GM12865 (cell line): ENCODE measurements at places on chromosomes 5 and 9.

DNA sequence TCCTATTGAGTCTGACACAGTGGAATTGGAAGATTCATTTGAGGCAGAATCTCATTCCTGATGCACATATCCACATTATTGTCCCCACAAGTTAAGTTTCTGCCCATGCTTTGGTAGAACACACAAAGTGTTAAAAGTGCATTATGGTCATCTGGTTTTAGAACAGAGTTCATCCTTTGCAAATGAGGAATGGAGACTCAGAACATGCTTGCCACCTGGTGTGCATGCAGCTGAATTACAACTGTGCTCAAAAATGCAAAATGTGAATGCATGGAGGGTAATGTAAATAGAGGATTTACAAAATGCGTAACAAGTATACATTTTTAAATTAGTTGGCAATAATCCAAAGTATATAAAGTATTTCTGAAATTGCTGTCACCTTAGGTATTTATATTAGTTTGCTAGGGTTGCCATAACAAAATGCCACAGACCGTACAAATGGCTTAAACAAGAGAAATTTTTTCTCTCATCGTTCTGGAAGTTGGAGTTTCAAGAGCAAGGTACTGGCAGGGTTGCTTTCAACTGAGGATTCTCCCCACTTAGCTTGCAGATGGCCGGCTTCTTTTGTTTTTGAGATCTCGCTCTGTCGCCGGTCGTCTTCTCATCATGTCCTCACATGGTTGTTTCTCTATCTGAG is 671.1 kb downstream of the TAF11L14 start:
- DNase-seq: peak; percentile 35

DNA sequence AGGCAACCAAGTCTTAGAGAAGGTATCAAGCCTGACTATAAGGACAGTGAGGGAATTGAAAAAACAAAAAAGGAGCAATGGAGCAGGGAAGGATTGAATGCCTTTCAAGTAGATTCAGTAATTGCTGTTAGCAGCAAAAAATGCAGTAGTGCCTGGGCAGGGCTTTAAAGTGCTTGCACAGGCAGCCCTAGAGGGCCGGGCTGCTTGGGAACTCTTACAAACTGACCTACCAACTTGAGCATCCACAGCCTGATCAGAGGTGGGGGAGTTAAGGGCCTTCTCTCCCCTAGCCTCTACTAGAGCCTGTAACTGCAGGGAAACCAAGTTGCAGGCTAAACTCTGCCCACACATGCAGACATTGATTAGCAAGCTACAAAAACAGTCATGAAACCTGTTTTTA is 19.4 kb downstream of the FXN start:
- DNase-seq: no peak

DNA sequence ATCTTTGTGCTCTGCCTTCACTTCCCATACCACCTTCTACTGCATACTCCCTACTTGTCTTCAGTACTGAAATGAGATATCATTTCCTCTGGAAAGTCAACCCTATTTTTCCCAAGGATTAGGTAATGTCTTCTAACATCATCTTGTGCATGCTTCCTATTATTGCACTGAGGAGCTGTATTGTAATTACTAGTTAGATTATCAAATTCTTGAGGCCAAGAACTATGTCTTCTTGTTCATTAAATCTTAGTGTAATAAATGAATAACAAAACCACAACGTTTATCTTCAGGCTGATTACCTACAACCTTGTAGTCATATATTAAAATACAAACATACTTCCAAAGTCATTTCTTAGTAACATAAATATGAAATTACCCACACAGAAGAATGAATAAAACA is 87.9 kb upstream of the POU5F2 start:
- DNase-seq: no peak

DNA sequence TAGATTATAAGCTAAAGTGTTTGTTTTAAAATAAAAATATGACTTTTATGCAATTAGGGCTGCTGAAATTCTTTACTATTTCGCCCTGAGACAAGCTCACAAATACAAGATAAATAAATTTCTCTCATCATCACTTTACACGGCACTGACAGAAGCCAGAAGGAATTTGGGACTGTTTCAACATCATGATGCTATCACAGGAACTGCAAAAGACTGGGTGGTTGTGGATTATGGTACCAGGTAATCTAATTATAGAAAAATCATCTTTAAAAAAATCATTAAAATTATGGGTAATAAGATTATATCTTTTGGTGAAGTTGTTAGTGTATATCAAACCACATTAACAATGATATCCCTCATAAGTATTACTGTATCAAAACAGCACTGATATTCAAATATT is 95.0 kb downstream of the MAN2A1 start:
- no peak for DNase-seq

GRCh38 chr9:136700959-136701667 is 11.3 kb upstream of the DIPK1B start:
- DNase-seq: peak; percentile 78

GRCh38 chr9:133815781-133816180 is 77.6 kb upstream of the SARDH start:
- DNase-seq: no peak

GRCh38 chr5:176162198-176162597 is 76.0 kb upstream of the SIMC1 start:
- DNase-seq: no peak

DNA sequence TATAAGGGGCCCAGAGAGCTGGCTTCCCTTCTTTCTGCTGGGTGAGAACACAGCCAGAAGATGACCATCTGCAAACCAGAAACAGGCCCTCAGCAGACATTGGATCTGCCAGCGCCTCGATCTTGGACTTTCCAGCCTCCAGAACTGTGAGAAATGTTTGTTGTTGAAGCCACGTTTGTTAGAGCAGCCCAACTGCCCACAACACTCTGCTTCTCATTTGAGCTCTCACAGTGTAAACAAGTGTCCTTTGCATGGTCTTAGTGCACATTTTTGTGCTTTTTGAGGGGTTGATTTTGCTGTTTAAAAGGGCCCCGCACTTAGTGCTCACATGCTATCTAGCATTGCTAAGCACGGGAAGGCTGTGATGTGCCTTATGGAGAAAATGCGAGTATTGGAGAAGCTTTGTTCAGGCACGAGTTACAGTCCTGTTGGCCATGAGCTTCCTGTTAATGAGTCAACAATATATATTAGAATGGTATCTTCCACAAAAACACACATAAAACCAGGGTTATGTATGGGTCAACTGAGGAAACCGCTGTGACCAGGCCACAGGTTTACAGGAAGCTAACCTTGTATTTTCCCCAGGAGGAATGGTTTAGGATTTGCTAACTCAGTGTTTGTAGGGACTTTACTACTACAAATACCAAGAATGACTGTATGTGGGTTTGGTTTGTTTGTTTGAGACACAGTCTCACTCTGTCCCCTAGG is 11.9 kb downstream of the CMBL start:
- peak; percentile 42 for DNase-seq

GRCh38 chr5:119353686-119354366 is 2.0 kb upstream of the TNFAIP8 start:
- peak; percentile 82 for DNase-seq

DNA sequence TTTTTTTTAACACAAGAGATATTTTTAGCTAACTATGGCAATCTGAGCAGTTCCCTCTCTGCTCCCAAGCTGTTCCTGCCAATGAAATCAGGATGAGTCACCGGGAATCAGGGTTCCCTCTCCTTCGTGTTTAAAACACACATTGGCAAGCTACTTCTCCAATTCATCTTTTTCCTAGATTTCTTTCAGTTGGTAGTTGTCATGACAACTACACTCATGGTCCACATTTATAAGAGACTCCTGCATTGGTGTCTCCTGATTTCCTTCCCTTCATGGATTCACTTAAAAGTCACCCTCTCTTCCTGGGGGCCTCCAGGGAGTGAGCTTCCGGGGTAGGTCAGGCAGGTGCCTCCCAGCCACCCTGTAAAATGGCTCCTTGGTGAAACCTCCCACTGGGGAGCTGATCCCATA is 72.3 kb upstream of the NIPAL4 start:
- DNase-seq: no peak

GRCh38 chr5:17182494-17182893 is 34.9 kb upstream of the BASP1 start:
- DNase-seq: no peak

DNA sequence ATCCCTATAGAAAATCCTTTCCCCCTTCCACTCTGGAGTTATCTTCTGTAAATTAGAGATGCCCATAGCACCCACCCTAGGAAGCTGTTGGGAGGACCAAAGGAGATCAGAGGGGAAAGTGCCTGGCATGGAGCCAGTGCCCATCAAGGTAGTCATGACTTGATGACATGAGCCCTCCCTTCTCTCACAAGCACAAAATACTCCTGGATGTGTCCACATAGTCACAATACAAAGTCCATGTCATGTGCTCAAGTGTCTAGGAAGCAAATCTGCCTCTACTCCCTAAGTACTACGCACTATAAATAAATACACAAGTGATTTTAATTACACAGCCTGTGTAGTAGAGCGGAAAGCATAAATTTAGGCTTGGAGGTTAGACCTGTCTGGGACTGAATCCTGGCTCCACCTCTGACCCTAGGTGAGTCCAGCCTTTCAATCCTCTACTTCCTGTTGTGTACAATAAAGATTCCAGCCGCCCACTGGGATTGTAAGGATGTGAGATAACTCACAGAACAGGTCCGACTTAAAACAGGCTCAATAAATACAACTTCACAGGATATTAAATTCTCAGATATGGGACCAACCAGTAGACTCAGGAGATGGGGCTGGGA is 30.6 kb downstream of the TTC39B start:
- DNase-seq: no peak

DNA sequence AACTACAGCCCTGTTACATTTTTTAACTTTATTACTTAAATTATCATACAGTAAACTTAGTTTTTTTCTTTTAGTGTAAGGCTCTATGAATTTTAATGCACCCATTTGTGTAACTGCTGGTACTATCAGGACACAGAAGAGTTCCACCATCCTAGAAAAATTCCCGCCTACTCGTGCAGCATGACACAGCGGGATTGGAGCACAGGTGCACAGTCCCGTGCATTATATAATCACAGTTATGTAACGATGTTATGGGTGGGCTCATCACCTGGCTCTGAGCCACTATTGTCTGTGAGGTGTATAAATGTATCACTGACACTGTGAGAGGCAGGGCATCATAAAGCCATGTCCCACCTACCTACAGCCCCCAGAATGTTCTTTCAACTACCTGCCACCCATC is 80.7 kb downstream of the DRD1 start:
- DNase-seq: no peak

DNA sequence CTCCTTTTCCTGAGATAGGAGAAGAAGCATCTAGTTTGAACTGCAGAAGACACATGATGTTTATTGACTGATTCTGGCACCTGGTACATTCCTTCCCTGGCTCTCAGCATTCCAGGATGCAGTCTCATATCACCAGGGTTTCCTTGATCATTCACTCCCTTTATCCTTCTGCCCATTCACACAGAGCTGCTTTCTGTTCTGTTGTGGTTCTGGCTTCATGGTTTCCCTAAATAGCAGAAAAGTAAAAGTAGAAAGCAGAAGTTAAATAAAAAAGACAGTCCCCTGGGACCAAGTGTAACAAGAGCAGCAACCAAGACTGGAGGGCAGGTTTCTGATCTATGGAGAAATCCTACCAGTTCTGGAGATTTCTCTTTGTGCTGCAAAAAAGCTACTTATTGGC is 3.2 kb downstream of the IFNA8 start:
- peak; percentile 17 for DNase-seq

DNA sequence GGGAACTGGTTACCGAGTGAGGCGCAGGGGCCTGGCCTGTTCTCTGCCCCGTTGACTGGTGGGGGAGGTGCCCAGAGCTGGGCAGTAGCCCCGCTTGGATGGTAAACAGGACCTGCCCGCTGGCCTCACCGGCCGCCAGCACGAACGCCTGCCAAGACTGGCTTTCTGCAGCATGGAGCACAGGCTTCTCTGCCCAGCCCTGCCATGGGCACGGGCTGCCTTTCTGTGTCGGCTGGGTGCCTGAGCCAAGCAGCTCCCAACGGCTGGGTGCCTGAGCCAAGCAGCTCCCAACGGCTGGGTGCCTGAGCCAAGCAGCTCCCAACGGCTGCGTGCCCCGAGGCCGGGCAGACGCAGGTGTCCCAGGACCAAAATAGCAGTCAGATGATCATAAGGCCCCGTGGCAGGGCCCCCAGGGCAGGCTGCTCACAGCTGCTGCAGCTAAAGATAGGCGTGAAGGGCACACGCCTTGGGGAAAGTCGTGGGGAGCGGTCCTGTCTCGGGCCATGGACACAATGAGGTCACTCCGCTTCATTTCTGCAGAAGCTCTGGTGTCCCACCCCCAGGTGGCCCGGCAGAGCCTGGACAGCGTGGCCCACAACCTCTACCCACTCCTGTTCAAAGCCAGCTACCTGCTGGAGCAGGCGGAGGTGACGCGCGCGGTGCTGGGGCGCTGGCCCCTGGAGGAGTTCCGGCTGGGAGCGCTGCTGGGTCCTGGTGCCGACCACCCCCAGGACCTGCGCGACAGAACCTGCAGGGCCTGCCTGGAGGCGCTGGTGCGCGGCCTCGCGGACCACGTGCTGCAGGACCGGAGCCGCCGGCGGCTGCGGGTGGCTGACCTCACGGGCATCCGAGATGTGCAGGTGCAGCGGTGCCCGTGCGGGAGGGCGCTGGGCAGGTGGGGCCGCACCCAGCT is at the start of gene LRRC14B:
Gene LRRC14B, plus strand, starts transcription at position 460 of the 913 bp plus-strand sequence. Its CDS starts 44 bp downstream, at position 504.
- peak; percentile 43 for DNase-seq

GRCh38 chr9:78962156-78962555 is 609.6 kb upstream of the TLE4 start:
- peak; percentile 41 for DNase-seq

DNA sequence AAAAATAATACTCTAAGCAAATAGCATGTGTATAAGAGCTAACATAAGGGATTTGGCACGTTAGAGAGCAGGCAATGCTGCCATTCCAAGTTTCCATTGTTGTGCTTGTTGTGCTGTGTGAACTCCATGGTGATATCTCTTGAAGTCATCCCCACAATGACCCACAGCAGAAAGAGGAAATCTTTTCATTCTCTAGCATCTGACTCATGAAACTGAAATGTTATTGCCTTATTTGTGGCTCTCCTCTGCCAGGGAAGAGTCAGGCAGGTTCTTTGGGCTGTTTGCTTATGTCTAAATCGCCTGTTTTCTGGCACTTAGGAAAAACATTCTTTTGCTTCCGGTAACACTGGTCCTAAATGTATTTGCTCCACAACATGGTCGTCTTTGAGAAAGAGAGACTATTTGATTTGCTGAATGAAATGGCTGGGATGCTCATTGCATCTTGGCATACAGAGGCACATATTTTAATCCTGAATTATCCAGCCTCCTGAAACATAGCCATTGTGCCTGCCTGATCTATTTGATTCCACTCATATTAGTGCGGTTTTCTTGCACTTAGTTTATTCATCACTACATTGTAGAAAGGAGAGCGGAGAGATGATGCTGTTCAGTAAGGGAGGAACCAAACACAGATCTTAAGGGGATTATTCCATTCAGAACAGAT is 188.8 kb downstream of the CSNK1G3 start:
- DNase-seq: no peak

- no peak for DNase-seq
Measured at GRCh38 chr5:72954389-72954788, 1.5 kb upstream of the FCHO2 start.
